ENCODE measurements at places on chromosomes 6 and 20. TPM values are rescaled to one million over a fixed set of nuclear protein-coding genes. Genes with fewer than 3 reads are reported as not detected.

DNAH8 gene
- not detected for total RNA-seq

UNC93A gene
- total RNA-seq, result not detected

C20orf141 gene
- total RNA-seq, result not detected

F13A1 gene
- 0.26 TPM for total RNA-seq

ECT2L gene
- not detected for total RNA-seq

MMP24 gene
- total RNA-seq, result 7.1 TPM

GZF1 gene
- total RNA-seq, result 18.0 TPM

RIPOR2 gene
- 0.54 TPM for total RNA-seq

STK4 gene
- 50.2 TPM for total RNA-seq

DNA sequence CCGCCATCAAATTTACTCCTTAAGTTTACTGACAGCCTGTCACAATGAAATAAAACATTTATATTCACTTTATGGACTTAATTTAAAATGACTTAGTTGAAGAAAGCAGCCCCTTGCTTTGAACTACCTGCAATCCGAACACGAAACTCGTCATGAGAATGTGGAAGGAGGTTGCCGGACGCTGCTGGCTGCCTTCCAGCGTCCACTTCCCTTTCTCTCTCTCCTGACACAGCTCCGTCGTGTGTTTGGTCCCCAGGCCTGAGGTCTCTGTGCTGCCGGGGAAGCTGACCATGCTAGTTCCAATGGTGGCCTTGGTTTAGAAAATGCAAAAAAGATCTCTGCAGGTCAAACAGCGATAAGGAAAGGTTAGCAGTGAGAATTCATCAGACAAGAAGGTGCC lies 519.7 kb downstream of the CDH26 start:
- H3K4me1 ChIP-seq, result no peaks in the 10 kb centered on the region
- H3K27me3 ChIP-seq, result no peaks in the 10 kb centered on the region
- H3K27ac ChIP-seq, result no peak overlapping the region
- H3K36me3 ChIP-seq, result no peaks in the 10 kb centered on the region
- H3K4me3 ChIP-seq, result no peak overlapping the region

GRCh38 chr6:56445818-56446217 lies 196.9 kb downstream of the DST start:
- no peak overlapping the region for H3K27ac ChIP-seq
- no peaks in the 10 kb centered on the region for H3K4me1 ChIP-seq
- H3K27me3 ChIP-seq, result no peaks in the 10 kb centered on the region
- no peaks in the 10 kb centered on the region for H3K36me3 ChIP-seq
- DNase-seq, result no peak

GRCh38 chr20:38635721-38636288 lies 34.2 kb downstream of the ARHGAP40 start:
- H3K27me3 ChIP-seq, result 0 out of 2 replicates have a peak, but pooled peaks cover 3% of the 10 kb centered on the region
- no peaks in the 10 kb centered on the region for H3K4me1 ChIP-seq
- DNase-seq, result no peak
- no peak overlapping the region for H3K27ac ChIP-seq

DNA sequence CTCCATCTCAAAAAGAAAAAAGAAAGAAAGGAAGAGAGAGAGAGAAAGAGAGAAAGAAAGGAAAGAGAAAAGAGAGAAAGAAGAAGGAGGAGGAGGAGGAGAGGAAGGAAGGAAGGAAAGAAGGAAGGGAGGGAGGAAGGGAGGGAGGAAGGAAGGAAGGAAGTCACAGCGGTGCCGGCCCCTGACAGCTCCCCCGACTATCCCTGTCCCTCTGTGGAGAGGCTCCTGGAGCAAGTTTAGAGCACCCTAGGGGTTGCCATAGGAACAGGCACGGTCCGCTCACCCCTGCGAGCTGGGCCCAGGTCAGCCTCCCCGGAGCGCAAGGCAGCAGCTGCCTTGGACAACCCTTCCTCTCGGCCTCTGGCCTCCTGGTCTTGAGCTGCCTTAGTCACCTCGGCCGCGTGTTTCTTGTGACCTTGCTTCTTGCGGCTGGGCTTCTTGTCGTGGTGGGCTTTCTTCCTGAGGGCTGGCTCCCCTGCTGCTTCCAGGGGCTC lies 6.8 kb downstream of the BNIP5 start:
- H3K36me3 ChIP-seq, result no peaks in the 10 kb centered on the region
- H3K4me3 ChIP-seq, result no peak overlapping the region
- H3K27ac ChIP-seq, result no peak overlapping the region
- H3K27me3 ChIP-seq, result peaks cover 4% of the 10 kb centered on the region

GRCh38 chr6:30889921-30890645 lies 5.8 kb downstream of the DDR1 start:
- peaks cover 22% of the 10 kb centered on the region for H3K4me1 ChIP-seq
- no peak for DNase-seq
- H3K27me3 ChIP-seq, result no peaks in the 10 kb centered on the region
- H3K36me3 ChIP-seq, result no peaks in the 10 kb centered on the region
- H3K4me3 ChIP-seq, result no peak overlapping the region
- H3K27ac ChIP-seq, result no peak overlapping the region

DNA sequence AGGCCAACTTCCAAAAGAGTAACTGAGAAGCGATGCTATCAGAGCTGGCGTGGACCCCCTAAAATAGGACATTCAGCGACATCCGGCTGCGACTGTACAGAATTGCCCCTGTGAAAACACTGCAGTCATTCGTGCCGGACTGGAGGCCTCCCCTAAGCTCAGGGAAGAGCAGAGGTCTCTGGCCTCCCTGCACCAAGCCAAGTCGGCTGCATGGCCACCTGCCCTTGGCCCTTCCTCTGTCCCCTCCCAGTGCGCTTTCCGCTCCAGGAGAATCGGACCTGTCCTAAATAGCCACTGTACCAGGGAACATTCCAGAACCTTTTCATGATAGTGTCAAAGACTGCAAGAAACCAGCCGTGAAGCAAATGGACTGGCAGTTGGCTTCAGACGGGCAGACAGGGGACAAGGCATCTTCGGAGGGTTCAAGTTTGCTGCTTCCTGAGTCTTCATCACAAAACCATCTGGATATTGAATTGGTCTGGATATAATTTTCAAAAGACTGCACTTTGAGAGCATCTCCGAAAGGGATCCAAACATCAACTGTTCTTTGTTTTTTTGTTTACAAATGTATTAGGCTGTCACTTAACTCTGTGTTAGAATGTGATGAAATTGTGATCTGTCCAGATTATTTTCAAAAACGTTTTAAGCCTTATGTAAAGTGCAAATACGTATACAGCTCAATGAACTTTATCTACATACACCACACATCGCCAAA lies 16.5 kb downstream of the SLC2A4RG start:
- no peaks in the 10 kb centered on the region for H3K4me1 ChIP-seq
- H3K4me3 ChIP-seq, result no peak overlapping the region
- H3K36me3 ChIP-seq, result no peaks in the 10 kb centered on the region

GRCh38 chr6:16633961-16634360 lies 127.3 kb downstream of the ATXN1 start:
- DNase-seq, result no peak
- H3K4me1 ChIP-seq, result peaks cover 9% of the 10 kb centered on the region
- H3K4me3 ChIP-seq, result no peak overlapping the region
- H3K27me3 ChIP-seq, result no peaks in the 10 kb centered on the region
- H3K27ac ChIP-seq, result no peak overlapping the region
- H3K36me3 ChIP-seq, result no peaks in the 10 kb centered on the region

- H3K4me1 ChIP-seq, result no peaks in the 10 kb centered on the region
- no peak for DNase-seq
Measured at GRCh38 chr6:50381099-50381415, 331.3 kb upstream of the DEFB112 start.

DNA sequence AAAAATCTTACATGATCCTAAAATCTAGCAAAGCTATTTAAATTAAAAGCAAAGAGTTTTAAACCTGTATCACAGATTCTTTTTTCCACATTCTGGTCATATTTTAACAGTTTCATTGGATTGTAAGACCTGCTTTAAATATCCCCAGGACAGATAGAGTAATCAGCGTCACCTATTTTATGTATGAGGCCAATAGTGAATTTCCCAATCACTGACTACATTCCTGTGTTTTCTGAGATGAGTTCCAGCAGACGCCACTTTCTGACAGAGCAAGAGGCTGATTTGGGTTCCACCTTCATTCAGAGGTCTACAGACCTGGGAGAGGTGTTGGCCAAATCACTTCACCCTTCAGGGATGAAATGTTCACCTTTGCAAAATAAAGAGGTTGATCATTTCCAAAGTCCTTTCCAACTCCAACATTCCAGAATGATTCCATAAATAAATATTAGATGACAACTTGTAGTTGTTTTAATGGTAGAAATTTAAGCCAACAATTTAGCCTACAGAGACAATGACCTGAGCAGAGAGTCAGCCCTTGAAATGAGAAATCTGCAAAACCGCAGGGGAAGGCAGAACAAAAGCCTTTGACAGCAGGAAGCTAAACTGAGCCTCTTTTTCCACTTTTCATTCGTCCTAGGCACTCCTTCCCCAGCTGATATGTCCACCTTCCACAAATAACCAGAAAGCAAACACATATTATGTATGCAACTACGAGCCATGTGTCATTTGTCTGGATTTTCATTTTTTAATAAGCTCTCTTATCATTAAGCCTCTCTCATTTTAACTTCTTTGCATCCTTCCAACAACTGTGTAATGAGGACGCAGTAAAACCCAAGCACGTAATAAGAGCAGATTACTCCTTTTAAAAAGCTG lies 105.2 kb downstream of the TFAP2A start:
- no peaks in the 10 kb centered on the region for H3K27me3 ChIP-seq
- peak overlapping the region; percentile 68 for H3K27ac ChIP-seq
- peaks cover 40% of the 10 kb centered on the region for H3K4me1 ChIP-seq

DNA sequence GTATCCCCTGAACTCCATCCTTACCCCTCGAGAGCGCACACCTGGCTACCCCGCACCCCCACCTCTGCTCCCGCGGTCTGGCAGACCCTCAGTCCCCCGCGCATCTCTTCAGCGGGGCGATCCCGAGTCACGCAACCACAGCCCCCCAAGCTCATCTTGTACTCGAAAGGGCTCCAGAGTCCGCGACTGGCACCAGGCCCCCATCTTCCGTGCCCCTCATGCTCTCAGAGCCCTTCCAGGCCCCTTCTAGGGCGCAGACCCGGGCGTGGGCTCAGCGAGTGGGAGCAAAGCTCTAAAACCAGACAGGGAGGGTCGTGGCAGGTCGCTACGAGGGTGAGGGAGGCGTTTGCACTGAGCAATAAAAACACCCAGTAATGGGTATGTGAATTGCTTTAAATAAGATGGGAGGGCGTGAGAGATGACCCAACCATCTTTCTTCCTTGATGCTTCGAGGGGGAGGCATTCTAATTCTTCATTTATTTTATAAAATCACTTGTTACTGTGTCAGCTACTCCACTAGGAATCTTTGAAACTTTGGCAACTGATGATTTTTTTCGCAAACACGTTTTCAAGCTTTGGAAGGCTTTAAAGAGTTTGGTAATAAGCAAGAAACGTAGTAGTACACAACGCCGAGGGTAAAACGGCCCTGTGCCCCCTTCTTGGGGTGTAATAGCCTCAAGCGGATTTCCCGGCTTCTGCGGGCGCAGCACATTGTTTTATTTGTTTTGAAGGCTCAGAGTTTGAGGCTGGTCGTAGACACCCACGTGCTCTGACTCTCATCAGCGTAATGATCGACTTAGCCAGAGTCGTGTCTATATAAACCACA lies 42.6 kb upstream of the SUPT3H start:
- H3K4me1 ChIP-seq, result peaks cover 23% of the 10 kb centered on the region
- H3K36me3 ChIP-seq, result no peaks in the 10 kb centered on the region
- peak overlapping the region; percentile 54 for H3K4me3 ChIP-seq
- no peak for DNase-seq
- no peaks in the 10 kb centered on the region for H3K27me3 ChIP-seq

- no peaks in the 10 kb centered on the region for H3K4me1 ChIP-seq
- H3K4me3 ChIP-seq, result no peak overlapping the region
- no peak overlapping the region for H3K27ac ChIP-seq
- DNase-seq, result no peak
Measured at GRCh38 chr6:90460051-90460450, 126.8 kb downstream of the MAP3K7 start.
